ENCODE measurements at places on chromosomes 6 and 20.

- no peak for DNase-seq
Observed at GRCh38 chr20:61755971-61756845, 309.5 kb downstream of the TAF4 start.

DNA sequence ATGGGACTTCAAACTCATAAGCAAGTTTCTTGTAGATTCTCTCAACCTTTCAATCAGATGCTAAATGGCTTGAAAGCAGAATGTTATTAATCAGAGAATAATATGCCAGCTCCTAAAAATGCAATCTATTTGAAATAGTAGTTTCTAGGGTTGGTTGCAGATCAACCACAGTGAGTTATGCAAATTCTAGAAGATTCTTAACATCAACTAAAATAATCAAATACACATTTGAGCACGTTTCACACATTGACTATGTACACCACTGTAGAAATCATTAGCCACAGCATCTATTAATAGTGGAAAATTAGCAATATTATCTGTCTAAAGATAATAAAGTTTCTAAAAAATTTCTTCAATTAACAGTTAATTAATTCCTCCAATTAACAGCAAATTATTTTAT lies 141.9 kb upstream of the GJE1 start:
- no peak for DNase-seq

GRCh38 chr6:138570725-138571029 lies 71.4 kb upstream of the NHSL1 start:
- DNase-seq, result no peak

DNA sequence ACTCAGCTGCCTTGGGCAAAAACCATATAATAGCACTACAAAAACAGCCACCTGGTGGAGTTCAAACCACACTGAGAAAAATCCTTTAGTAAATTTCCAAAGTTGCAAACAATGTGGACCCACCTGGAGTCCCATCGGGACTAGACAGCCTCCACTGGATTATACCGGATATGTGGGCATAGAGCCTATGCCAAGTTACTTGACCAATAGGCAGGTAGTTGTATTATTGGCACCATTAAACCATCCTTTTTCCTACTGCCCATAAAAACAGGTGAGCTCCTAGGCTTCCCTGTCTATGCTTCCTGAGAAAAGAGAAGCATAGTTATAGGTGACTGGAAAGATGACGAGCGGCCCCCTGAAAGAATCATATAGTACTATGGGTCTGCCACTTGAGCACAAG lies 51.7 kb upstream of the ADGRF4 start:
- DNase-seq, result no peak

DNA sequence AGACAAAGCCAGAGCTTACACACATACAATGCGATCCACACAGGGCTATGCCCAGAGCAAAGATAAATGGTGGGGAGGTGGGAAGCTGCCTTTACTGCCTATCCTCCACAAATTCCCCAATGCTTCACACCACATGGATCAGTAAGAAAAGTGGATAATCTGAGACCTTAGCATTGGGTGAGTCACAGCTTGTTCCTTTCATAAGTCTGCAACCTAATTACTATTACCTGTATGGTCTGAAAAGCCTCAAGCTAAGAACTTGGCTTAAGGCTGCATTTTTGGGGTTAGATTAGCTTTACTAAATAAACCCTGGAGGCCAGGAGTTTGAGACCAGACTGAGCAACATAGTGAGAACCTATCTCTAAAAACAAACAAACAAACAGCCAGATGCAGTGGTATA lies 66.0 kb upstream of the BTBD3 start:
- no peak for DNase-seq

DNA sequence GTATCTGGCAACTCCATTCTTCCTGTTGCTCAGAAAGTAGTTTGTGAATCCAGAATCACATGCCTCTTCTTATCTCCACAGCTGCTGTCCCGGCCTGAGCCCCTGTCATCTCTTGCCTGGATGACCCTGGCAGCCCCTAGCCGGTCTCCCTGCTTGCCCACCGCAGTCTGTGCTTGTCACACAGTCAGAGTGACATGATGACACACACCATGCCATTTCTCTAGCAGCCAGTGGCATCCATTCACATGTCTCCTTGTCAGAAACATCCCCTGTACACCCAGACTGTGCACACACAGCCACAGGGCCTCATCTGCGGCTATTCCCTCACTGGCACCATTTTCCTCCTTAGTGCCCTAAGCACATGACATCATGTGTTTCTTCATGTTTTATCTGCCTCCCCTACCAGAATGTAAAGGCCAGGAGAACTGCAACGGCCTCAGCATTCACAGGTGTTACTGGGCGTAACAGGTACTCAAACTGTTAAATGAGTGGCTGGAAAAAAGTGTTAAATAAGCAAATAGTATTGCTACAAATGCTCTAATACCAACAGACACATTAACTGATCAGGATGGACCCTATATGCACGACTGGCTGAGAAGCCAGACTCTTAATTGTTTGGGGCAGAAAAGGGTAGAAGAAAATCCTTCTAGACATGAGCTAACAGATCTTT lies 9.6 kb downstream of the ABHD12 start:
- DNase-seq, result no peak

- no peak for DNase-seq
Observed at GRCh38 chr20:11362450-11362849, 555.2 kb upstream of the BTBD3 start.

- DNase-seq, result no peak
Observed at GRCh38 chr6:110307368-110307767, 50.8 kb downstream of the METTL24 start.

GRCh38 chr6:29789176-29789575 lies 38.4 kb upstream of the HLA-G start:
- DNase-seq, result no peak

DNA sequence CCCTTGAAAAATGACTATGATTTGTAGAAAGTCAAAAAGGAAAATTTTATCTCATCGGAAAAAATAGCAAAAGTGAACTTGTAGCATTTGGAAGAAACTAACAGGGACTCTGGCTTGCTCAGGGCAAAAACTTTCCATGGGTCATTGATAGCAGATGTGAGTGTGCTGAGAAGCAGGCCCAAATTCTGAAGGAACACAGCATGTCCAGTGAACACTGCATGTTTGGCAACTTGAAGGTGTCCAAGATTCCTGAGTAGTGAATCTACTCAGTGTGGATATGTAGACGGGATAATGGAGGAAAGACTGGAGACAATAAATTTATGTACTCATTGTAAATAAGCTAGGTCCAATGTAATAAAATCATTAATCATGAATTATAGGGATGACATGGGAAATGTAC lies 8.2 kb downstream of the SLC17A2 start:
- DNase-seq, result no peak

DNA sequence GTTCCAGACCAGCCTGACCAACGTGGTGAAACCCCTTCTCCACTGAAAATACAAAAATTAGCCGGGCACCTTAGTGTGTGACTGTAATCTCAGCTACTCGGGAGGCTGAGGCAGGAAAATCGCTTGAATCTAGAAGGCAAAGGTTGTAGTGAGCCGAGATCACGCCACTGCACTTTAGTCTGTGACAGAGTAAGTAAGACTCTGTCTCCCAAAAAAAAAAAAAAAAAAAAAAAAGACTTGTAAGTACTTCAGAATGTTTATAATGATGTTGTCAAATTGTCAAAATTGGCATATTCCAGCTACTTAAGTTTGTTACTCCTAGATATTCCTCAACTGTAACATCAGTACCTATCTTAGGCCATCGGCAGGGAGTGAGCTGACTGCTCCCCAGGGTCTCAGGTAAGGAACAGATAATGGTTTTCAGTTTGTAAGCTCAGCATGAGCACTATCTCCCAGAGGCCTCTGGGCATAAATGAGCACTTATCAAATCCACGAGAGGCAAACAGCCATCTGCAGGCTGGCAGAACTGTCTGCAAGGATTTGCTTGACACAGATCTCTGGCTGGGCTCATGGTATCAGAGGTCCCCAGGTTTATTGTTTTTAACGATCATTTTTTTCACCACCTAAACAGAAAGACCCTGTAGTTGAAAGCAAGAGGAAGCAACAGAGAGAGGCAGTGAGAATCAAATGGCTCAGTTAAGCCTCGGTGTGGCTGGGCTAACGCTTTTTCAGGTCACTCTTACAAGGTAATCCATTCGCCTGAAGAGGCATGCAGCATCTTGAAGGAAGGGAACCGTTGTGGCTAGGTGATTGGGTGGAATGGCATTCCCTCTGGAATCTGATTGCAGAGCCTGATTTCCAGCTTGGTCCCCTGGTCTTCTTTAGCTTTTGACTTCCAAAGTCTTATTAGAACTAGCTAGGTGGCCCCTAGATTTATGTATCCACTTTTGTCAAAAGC lies 115.9 kb downstream of the LY86 start:
- no peak for DNase-seq

DNA sequence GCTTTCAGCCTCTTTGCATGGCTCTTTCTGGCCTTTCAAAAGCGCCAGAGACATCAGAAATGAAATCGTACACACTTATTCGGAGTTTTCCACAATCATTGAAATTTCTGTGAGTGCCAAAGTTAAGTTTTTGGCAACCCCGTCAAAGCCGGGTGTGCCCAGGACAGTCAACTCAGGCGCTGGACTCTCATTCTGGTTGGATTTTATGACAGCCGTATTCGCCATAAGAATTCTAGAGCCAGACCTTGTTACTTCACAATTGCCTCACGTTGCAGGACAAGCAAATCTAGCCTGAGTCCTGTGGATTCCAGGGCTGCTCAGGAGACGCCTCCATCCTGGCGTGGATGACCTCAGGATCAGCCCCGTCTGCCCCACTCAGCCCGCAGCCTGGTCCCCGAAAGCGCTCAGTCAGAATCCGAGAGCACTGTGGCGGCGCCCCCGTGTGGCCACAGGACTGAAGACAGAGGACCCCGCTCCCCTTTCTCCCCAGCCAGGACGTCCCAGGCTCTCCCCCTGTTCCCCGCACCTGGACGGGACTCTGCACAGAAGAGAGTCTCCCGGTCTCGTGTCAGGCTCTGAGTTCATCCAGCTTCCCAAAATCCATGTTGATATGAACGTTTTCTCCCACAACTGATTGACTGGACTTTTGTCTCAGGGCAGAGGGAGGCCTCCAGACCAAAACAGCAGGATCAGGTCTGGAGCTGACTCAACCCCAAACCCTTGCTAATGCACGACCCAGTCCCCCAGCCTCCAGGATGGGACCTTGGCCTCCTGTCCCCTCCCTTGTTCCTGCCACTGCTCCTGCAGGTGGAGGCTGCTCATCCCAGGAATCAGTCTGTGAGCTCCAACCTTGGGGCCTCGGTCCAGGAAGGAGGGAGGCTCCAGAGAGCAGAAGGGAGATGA lies 38.2 kb downstream of the MICA start:
- DNase-seq, result peak; percentile 73

DNA sequence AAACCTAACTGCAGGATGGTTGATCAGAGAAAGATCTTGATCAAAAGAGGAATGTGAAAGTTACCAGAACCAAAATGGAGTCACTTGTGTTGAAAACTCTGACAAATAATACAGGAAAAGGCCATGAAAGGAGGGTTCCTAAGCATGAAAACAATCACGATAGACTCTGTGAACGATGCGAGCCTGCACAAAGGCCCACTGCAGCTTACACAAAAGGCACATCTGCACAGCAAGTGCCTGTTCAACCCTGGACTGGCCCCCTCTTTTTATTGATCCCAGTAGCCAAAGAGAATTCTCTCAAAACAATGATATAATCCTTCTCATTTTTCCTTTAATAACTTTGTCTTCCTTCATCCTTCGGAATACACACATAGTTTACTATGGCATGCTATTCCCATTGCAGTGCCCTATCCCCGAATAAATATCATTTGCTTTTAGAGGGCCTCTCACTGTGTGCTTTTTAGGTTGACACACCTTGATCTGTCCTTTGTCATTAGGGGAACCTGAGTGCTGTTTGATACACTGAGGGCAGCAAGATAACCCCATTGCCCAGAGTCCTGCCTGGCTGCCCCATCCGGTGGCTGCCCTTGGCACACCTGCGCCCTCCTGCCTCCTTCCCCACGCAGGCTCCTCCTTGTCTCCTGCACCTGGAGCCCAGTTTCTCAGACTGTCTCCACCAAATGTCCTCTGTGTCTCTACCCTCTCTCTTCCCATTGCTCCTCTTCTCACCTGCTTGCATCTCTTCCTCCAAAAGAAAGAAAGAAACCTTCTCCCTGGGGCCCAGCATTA lies 98.3 kb upstream of the FRMD1 start:
- no peak for DNase-seq

DNA sequence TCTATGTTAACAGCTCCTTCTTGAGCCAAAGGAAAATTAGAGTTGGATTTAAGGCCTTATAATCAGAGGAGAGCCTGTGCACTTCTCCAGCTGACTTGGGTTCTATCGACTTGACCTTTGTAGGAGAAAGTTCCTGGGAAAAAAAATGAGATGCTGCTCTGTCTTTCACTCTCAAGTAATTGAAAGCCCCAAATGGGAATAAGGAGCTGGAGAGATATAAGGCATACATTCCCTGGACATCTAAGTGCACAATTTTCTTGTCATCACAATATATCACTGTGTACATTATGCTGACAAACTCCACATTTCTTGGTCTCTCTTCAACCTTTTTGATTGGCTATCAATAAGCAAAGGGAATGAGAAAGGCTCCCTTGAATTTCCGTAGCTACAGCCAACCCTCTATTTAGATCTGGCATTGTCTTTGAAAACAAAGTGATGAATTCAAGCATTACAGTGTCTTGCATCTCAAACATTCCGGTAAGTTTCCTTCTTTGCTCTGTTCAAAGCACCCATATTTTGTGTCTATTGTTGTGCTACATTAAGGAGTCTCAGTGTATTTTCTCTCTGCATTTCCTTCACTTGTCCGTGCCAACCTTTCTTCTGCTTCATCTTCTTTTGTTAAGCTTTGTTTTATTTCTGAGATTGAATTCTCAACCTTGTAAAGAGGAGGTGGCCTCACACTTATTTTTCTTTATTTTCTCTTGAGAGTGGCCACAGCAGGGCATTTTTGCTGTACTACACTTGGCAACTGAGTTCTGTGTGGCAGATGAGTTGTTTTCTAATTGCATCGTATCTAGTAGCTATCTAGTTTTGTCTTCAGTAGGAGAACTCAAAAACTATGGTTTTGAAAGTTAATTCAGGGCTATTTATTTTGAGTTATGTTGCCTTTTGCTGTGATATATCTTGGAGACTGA lies 450.3 kb upstream of the MAN1A1 start:
- no peak for DNase-seq

GRCh38 chr6:136201732-136202131 lies 48.4 kb downstream of the MTFR2 start:
- no peak for DNase-seq

DNA sequence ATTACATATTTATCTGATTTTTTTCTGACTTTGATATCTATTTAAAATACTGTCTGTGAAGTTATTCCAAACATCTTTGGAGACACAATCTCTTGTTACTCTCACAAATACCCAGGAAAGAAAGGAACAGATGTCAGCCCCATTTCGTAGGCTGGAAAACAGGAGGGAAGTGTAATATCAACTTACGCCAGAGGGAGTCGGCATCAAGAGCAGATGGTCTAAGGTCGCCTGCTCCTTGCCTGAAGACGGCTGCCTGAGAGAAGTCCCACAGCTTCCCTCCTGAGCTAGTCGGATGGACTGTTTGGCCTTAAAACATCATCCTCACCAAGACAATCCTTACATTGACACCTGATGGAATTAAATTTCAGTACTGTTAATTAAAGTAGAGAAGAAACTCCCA lies 13.4 kb downstream of the CST7 start:
- no peak for DNase-seq

Data from effector memory CD4-positive, alpha-beta T cell (primary cell).